ENCODE measurements at places on chromosomes 3 and 15.

- no peak for DNase-seq
Observed at GRCh38 chr3:52800079-52800478, 5.5 kb downstream of the ITIH3 start.

- no peak for DNase-seq
Observed at GRCh38 chr3:28799084-28799483, 450.5 kb upstream of the AZI2 start.

DNA sequence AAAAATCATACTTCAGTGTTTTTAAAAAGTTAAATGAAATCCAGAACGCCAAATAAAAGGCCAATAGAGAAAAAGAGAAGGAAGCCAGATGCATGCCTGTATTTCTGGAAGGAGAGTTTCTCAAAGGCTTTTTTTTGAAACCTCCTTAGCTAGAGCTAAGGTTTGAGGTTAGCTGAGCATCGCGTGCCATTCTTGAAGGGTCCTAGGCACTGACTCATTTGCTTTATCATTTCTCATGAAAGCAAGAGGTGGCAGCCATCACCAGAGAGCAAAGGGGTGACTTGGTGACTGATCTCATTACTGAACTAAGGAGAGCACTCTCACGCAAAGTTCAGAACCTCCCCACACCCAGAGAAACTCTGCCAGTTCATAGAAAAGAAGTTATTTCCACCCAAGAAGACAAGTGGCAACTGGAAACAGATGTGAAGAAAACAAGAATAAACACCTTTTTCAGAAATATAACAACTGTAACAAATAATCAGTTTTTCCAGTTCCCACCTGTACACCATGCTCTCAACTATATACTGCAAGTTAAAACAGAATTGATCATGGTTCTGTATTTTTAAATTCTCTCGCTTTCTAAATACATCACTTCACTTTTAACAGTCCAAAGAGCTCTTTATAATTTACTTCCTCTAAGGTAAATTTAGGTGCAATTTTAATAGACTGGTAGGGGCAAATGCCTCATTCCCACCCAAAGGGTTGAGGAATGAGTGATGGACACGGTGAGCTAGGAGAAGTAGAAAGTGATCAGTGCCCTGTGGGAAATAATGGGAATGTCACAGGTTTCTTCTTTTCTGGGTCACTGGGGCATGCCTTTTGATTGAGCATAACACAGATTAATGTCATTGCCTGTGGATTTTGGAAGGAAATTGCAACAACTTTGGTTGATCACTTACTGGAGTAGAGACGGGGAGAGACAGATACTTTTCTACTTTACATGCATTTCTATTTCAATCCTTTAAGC is 24.7 kb downstream of the GPR15 start:
- peak; percentile 77 for DNase-seq

GRCh38 chr3:128107834-128108233 is 15.8 kb downstream of the RUVBL1 start:
- no peak for DNase-seq

DNA sequence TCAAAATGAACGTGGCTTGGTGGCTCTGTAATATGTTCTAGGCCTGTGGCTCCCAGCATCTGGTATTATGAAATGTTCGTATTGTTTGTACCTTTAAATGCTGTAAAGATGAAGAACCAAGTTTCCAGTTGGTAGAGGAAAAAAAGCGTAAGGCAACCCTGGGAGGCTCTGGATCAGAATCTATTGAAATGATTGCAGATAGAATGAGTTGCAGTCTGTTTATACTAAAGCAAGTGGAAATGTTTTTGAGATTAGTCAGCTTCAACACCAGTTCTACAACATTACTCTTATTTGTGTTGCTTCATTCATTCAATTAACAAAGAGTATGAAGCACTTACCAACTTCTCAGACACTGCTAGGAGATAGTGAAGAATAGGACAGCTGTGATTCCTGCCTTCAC is 5.3 kb downstream of the ARL6IP5 start:
- no peak for DNase-seq

Data from stimulated activated CD8-positive, alpha-beta memory T cell treated with anti-CD3 and anti-CD28 coated beads, Interleukin-7, amount 100 ng/mL, for 48 hours (primary cell).